Sciatic nerve (tissue), 2 donors: ENCODE measurements at places on chromosomes 1 and 21. TPM values are rescaled to one million over a fixed set of nuclear protein-coding genes. Genes with fewer than 3 reads are reported as not detected.

DNA sequence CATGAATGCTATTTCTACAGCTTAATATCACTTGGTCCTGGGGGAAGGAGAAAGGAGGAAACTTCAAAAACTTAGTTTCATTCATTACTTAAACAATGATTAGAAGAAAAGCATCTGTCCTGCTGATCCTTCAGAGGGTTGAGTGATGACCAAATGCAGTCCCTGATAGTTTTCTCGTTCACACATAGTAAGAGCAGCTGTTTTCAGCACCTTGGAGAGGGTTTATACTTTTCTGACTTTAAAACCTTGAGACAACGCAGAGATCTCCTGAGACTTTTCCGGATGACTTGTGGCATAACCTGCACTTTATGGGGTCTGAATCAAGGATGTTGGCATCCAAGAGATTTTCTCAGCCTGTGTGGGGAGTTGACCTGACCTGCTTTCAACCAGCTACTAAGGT is 94.0 kb upstream of the KCND3 start:
- no peak for DNase-seq

GRCh38 chr21:24781146-24781545 is 826.1 kb downstream of the MRPL39 start:
- DNase-seq: no peak

DNA sequence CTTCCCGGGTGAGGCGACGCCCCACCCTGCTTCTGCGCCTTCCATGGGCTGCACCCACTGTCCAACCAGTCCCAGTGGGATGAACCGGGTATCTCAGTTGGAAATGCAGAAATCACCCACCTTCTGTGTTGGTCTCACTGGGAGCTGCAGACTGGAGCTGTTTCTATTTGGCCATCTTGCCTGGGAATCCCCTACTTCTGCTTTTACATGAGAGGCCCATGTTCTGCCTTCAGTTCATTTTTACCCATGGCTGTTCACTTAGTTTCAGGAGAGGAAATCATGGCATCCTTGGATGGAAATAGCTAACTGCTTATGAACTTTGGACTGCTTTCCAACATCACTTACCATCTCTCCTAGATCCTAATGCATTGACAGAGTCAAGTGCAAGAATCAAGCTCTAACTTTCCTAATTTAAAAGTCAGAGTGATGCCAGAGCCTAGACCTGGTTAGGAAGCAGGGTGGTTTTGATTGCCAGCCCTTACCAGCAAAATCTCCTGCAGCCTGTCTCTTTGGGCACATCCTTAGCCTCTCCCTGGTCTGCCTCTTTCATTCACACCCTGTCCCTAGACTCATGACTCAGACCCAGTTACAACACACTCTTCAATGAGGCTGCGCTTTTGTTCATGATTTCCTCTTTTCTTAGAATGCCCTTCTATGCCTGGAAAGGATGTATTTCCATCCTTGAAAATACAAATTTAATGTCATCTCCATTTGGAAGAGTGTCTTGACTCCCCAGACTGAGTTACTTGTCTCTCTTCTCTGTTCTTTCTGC is 137.2 kb downstream of the KCTD3 start:
- DNase-seq: no peak

DNA sequence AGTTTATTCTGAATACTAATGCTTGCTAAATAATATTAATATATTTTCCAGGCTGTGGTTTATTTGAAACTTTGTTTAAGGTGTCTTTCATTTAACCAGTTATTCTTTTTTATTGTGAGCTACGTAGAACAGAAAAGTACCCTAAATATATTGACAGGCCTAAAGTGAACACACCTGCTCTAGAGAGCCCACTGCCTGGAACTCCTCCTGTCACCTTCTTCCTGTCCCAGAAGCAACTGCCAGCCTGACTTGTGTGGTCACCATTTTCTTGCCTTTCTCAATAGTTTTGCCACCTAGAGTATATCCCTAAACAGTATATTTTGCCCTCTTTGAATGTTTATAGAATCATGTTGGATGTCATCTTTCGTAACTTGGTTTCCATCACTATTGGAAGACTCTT is 48.5 kb downstream of the SCCPDH start:
- DNase-seq: no peak

The KCNK2 gene
- total RNA-seq: 18.2 TPM

The ATP1A4 gene
- 1.2 TPM for total RNA-seq
